ENCODE measurements at places on chromosomes 7 and 10. TPM values are rescaled to one million over a fixed set of nuclear protein-coding genes. Genes with fewer than 3 reads are reported as not detected.

GRCh38 chr7:4607311-4607729, 74.8 kb upstream of the FOXK1 start:
- no peaks in the 10 kb centered on the region for H3K36me3 ChIP-seq
- no peak overlapping the region for H3K4me3 ChIP-seq
- H3K4me1 ChIP-seq, result no peaks in the 10 kb centered on the region
- H3K27ac ChIP-seq, result no peak overlapping the region

GRID2IP gene
- total RNA-seq, result not detected

ACSL5 gene
- 0.76 TPM for total RNA-seq

BTBD16 gene
- 0.78 TPM for total RNA-seq

GRCh38 chr7:94575646-94576045, 66.0 kb downstream of the CASD1 start:
- no peaks in the 10 kb centered on the region for H3K36me3 ChIP-seq
- H3K4me1 ChIP-seq, result no peaks in the 10 kb centered on the region
- DNase-seq, result no peak
- H3K4me3 ChIP-seq, result no peak overlapping the region
- no peaks in the 10 kb centered on the region for H3K27me3 ChIP-seq

SLC18A3 gene
- not detected for total RNA-seq

- H3K4me1 ChIP-seq, result peaks cover 67% of the 10 kb centered on the region
- H3K4me3 ChIP-seq, result peak overlapping the region; percentile 82
- no peaks in the 10 kb centered on the region for H3K27me3 ChIP-seq
- H3K36me3 ChIP-seq, result no peaks in the 10 kb centered on the region
- H3K27ac ChIP-seq, result peak overlapping the region; percentile 90
- peak; percentile 47 for DNase-seq
Measured at GRCh38 chr7:27184337-27185012, 557 bp downstream of the HOXA11 start.

DNA sequence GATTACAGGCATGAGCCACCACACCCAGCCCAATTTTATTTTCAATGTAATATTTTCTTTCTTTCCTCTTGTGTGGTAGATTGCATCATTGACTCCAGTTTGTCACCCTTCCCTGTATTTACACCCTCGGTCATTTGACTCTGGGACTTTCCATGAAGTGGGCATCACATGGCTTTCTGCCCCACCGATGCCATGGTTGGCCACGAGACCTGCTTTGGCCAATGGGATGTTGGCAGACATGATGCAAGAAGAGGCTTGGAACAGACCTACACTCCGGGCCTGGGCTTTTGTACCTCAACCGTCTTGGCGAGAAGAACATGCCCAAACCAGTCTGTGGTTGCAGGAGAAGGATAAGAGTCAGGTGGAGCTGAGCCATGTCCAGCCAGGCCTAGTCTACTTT, 38.8 kb upstream of the CACUL1 start:
- H3K4me3 ChIP-seq, result no peak overlapping the region
- DNase-seq, result no peak
- H3K27me3 ChIP-seq, result no peaks in the 10 kb centered on the region
- no peak overlapping the region for H3K27ac ChIP-seq
- no peaks in the 10 kb centered on the region for H3K36me3 ChIP-seq

GRCh38 chr10:131959841-131960240, 21.9 kb downstream of the BNIP3 start:
- H3K4me3 ChIP-seq, result no peak overlapping the region
- no peak for DNase-seq
- no peaks in the 10 kb centered on the region for H3K27me3 ChIP-seq
- no peaks in the 10 kb centered on the region for H3K4me1 ChIP-seq
- H3K36me3 ChIP-seq, result peaks cover 36% of the 10 kb centered on the region
- no peak overlapping the region for H3K27ac ChIP-seq

ANKRD1 gene
- total RNA-seq, result 591 TPM

LIPF gene
- total RNA-seq, result not detected

DNA sequence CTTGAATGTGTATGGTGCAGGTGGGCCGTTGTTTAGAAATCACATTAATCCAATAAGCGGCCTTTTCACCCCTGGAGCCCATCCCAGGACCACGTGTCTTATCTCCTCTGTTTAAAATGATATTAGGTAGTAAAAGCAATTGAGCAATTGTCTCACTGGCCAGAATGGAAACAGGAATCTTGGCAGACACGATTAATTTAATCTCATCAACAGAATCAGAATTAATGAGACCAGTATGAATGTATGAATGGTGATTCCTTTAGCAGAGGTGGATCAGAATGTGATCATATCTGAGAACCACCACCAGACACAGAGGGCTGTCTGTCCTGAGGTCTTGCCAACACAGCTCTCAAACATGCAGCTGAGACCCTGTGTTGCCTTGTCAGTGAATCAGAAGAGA, 1591.4 kb downstream of the REEP3 start:
- no peaks in the 10 kb centered on the region for H3K27me3 ChIP-seq
- H3K36me3 ChIP-seq, result no peaks in the 10 kb centered on the region
- DNase-seq, result no peak
- H3K27ac ChIP-seq, result no peak overlapping the region
- no peak overlapping the region for H3K4me3 ChIP-seq

All from endothelial cell of umbilical vein (primary cell).